ENCODE measurements at places on chromosomes 7 and 10.
A peak's percentile ranks its signal among the peaks of the same experiment; 100 is the strongest.

GRCh38 chr10:13950543-13950939 is 363.8 kb downstream of the PRPF18 start:
- DNase-seq = no peak

- DNase-seq = no peak
These were observed 479.8 kb downstream of the ADRA2A start for GRCh38 chr10:111556666-111557065.

DNA sequence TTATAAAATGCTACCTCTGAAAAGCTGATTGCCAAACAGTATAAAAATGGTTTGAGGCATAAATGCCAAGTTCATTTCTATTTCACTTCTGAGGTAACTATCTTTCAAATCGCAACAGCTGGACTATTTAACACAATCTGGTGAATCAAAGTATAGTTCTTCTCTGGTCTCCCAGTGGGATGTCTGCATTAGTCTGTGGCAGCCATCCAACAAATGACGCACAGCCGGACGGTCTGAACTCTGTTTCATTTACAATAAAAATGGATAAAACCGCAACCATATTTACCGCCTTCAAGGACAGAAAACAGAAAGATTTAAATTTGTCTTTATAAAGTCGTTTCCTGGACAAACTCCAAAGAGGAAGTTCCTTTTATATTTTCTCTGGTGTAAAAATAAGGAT is 41.9 kb downstream of the ENO4 start:
- DNase-seq = no peak

DNA sequence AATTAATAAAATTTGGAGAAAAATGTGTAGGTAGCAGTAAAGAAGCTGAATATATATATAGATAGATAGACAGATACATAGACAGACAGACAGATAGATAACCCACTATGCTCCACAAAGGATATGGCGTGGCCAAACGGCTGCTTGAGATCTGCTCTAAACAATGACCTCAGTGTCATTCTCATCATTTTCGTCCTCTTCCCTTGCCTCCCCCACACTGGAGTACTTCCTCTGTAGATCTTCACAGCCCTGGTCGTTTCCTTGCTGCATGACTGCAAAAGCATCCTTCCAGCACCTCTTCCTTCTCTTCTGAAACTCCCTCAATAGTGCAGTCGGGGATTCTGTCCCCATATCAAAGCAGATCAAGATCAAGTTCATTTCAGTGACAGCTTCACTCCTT is 35.6 kb upstream of the ATP6V0A4 start:
- no peak for DNase-seq

DNA sequence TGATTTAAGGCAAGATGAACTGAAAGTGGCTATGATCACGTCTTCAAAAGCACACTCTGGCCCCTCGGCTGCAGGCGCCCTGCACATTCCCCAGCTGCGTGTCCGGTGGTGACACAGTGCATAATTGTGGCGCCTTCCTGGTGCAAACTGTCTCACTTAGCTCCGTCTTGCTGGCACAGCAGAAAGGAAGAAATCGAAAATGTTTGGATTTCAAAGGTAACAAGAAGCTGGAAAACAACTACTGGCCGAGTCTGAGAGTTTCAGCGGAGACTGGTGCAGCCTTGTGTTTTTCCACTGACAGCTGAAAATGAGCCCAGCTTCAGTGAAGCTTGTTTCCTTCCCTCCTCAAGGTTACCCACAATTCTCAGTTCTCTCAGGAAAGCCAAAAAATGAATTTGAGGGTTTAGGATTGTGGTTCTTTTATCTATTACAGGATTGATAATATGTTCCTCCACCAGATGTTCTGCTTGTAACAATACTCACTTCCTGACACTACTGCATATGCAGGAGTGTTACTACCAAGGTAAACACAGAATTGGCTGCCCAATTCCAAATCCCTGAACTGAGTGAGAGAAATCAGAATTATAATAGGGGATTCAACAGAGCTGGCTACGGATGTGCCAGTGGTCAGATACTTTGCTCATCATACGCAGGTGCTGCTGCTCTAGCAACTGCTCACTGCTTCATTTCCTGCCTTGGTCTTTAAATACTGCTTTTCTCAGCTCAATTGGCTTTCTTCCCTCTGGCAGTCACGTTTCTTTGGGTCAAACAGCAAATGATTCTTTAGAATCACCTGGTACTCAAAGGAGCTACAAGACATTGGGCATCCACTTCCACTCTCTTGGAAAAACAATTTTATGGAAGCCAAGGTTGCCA is 63.7 kb downstream of the TRUB1 start:
- DNase-seq = peak; percentile 27

DNA sequence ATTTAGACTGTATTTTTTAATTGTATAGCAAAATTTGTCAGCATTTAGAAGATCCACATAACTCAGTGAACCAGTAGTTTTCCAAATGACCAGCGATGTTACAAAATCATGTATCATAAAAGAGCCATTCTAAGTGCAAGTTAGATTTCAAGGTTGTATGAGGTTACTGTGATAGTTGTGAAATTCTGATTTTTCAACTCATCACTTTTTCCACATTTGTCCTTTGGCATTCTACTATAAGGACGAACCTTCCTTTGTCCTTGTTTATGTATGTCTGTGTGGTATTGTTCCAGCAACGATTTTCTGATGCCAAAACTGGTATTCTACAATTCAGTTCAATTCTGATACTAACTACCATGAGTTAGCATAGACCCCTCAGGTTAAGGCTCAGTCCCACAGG is 64.2 kb downstream of the TAX1BP1 start:
- DNase-seq = no peak

GRCh38 chr7:5143106-5143505 is 46.9 kb upstream of the WIPI2 start:
- DNase-seq = no peak

DNA sequence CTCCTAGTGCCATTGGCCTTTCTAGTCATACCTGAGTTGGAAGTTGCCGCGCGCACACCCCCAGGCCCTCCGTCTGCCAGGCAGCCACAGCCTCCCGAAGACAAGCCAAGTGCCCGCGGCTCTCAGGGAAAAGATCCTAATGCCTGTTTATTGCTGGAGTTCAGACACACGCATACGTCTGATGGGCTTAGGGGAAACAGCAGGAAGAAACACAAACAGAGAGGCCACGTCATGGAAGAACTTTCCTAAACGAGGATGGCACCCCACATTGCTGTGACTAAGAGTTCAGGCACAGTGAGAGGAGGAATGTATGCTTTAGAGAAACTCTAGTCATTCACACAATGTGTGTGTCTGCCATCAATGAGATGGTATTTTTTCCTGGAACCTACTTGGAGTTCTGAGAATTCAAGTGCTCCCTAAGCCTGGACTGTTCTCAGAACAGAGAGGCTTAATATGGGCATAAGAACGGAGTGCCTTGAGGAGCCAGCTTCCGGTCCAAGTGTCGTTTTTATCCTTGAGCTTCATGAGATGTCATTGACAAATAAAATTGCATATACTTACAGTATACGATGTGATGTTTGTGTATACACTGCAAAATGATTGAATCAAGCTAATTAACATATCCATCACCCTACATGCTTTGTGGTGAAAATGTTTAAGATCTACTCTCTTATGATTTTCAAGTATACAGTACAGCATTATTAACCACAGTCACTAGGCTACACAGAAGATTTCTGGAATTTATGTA is 11.6 kb upstream of the RBP3 start:
- DNase-seq = no peak

DNA sequence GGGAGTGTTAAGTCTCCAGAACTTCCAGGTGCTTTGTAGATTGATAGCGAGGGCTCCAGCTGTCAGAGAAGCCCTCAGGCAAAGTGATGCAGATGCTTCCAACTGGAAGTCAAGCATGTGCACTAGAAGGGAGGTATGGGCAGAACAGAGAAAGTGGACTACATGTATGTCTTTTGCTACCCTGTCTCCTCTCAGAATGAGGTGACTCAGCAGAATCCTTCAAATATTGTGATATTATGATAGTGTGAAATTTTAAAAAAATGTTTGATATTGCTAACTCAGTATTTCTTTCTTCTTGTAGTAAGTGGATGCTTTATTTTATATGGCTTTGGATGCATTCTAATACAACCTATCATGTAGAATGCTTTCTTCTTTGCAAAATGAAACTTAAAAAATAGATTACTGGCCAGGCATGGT is 138.9 kb upstream of the SVIL start:
- no peak for DNase-seq

DNA sequence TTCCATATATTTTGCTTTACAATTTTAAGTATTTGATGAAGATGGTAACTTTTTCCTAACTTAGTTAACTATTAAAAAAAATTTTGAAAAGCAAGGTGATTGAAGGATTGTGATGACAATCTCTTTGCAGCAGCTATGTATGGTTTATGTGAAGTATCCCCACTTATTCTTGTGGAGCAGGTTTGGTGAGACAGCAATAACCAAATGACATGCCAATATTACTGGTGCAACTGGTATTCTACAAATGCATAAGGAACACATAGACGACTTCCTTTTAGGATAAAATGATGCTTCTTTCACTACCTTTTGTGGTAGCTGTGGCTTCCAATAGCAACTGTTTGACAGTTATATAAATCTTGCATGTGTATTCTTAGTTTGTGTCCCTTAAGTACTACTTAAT is 465.3 kb downstream of the PLXDC2 start:
- no peak for DNase-seq

- no peak for DNase-seq
These were observed 376.9 kb downstream of the CALN1 start for GRCh38 chr7:72035266-72035665.

DNA sequence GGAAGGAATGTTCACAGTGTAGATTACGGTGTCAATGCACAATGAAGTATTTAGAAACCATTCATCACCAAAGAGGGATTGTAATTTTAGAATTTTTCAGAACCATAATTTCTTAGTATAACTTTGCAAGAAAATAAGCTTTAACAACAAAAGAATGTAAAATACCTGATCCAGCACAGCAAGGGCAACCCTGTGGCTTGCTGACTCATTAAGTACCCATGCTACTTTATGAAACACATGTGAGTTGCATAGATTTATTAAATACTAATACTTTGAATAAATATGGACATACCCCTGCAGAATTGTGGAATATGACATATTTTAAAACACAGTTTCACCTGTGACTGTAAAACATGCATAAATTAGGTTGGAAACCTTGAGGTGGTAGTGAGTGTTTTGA is 281.3 kb downstream of the ZNF248 start:
- no peak for DNase-seq

- no peak for DNase-seq
These were observed 23.6 kb downstream of the BZW2 start for GRCh38 chr7:16669581-16669980.

DNA sequence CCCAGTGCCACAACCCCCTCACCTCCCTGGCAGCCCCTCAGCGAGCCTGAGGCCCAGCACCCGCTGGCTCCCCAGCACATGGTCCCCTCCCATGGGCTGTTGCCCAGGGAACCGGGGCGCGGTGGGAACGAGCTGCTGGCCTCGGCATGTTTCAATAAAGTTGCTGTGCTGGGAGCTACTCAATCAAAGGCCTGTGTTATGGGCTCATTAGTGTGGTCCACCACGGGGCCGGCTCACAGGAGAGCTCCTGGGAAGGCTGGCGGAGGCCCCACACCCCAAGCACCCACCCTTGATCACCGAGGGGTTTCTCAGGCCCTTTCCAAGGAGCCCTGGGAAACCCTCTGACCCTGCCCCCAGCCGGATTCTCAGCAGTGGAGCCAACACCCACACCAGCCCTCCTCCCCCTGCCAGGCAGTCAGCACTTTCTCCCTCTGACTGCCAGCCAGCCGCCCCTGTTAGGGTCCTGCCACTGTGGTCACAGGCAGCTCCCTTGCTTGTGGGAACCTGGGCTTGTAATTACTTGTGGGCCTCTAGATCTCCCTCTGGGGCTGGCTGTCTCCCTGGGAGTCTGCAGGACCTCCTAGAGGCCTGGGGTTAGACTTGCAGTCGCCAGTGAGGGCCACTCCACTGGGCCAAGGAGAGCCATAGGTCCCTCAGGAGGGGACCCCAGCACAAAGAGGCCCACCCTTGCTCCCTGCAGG is 24.8 kb upstream of the TRIM8 start:
- no peak for DNase-seq

DNA sequence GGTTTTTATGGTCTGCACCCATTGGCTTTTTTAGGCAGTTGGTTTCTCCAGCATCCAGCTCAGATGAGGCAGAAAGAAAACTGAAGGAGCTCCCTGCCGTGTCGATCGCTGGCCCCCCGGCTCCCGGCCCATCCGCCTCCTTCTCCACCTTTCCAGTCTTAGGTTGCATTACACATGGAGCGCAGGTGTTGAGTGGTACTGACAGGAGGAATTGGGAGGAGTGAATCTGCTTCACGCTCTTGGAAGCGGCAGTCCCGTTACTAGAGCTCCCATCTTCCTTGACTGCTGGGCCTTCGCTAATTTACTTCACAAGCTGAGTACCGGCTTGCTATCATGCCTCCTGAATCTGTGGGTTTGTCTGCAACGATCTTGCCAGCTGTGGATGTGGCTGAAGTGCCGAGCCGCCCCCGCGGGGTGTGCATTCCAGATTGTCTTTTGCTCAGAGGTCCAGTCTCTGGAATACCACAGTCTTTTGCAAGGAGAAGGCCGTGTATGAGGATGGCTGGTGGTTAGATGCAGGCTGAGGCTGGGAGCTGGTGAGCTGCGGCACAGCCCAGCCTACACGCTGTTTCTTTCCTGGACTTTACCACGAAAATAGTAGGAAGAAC is 17.1 kb downstream of the IQCE start:
- DNase-seq = no peak

DNA sequence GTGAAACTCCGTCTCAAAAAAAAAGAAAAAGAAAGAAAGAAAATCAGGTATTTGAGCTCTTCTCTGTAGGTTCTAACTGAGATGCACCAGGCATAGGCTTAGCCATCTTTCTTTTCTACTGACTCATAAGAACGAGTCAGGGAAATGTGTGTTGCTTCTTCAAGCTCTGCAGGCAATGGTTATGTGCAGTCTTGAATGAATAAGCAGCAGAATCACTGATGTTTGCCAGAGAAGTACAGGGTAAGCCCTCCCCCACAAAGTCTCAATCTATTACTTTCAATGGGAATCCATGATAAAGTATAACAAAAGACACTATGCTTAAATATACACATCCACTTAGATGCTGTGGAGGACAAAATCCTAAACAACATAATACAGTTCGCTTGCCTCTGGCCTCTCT is 239.2 kb downstream of the PARD3 start:
- DNase-seq = no peak

- DNase-seq = no peak
These were observed 557.1 kb downstream of the PTPRN2 start for GRCh38 chr7:158030566-158030965.

- DNase-seq = no peak
These were observed 61.2 kb downstream of the PPP1R3C start for GRCh38 chr10:91571671-91572070.

- DNase-seq = no peak
These were observed 93.4 kb upstream of the OIT3 start for GRCh38 chr10:72800000-72800740.

DNA sequence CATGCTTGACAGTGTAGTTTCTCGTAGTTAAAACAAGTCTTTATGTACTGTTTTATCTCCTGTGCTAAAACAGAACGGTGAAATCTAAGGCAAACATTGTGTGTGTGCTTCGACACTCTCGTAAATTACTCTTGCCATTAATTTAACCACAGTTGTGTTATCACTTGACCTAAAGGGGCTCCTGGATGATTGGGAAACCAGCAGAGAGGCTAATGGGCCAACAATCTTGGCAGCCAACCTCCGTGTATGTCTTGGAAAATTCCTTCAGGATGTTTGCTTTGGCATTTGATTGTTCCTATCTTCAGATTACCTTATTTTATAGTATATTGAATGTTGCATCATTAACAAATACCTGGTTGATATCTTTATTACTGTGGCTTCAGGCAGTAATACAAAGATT is 409.5 kb downstream of the SDK1 start:
- no peak for DNase-seq

GRCh38 chr7:108142180-108142579 is 12.0 kb upstream of the LAMB4 start:
- DNase-seq = no peak

GRCh38 chr7:41131956-41132355 is 570.9 kb downstream of the INHBA start:
- no peak for DNase-seq

Measured in testis (tissue), 5 donors.